ENCODE measurements at places on chromosomes 5 and 9.

GRCh38 chr5:131845828-131846227, 49.0 kb upstream of the FNIP1 start:
- DNase-seq: no peak

DNA sequence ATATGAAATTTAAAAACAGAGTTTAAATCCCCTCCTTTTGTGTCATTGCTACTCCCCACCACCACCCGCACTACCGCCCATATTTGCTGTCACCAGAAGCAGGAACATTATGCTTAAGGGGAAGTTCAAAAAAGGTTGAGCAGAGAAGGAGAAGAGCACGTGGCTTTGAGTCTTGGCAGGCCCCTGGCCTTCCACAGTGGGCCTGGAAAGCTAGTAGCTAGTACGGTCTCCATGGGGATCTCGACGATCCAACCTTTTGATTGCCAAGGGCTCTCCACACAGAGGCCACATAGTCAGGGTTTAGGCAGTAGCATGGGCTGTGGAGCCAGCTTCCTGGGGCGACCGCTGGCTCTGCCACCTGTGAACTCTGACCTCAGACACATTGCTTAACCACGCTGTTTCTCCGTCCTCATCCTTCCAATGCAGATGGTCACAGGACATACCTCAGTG, 90.1 kb downstream of the GOLPH3 start:
- no peak for DNase-seq

DNA sequence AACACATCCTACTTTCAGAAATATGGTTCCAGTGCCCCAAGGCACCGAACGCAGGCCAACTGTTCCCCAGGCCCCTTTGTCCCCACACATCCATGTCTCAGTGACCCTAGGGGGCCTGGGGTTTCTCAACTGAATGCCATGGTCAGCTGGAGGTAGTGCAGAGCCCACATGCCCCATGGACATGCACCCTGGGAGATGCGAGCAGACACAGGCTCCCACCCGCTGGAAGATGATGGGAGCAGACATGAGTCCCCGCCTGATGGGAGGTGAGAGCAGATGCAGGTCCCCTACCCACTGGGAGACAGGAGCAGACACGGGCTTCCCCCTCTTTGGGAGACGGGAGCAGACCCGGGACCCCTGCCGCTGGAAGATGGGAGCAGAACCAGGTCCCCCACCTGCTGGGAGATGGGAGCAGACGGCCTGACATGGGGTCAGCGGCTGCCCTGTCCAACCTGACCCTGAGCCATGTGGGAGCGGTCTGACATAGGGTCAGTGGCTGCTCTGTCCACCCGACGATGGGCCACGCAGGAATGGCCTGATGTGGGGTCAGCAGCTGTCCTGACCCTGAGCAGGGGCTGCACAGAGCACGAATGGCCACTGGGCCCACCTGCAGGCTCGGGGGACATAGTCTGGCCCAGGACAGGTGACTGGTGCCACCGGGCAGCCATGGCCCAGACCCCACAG, 18.4 kb downstream of the ZDHHC11B start:
- DNase-seq: no peak

DNA sequence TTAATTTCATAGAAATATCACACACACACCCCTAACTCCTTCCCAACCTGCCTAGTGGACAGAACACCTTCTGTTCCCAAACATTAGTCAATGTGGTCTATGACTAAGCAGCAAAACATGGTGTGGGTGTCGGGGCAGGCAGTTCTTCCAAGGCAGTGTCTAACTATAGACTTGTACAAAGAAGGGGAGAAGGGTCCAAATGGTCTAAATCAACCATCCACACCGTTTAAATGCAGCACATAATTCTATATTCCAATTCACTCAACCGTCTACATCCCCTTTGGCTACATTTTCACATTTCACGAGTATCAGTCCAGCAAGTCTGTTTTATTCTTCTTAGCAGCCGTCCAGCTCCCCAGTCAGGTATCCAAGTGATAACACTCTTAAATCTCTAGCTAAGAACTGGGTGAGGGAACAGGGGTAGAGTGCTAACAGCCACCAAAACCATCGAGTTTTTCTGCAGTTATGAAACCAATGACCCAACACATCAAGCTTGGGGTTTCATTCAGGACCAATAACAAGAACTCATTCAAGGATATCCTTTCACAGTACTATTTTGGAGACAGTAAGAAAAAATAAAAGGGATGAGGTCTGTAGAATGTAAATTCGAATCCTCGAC, 3.3 kb downstream of the ZNF608 start:
- no peak for DNase-seq

DNA sequence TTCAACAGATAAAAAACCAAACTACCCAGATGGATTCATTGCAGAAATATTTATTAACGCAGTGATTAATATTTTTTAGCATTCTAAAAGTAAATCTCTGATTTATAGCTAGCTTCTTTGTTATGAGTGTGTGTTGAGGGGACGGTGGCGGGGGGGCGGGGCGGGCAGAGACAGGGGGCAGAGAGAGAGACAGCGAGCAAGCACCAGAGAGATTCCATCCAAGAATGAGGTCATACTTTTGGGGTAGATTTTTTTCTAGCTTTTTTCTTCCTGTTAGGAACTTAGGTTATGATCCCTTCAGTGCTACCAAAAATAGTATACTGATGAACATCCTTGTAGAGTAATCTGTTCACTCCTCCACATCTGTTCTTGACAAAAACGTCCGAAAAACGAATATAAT, 500 bp upstream of the ZNF883 start:
- no peak for DNase-seq

DNA sequence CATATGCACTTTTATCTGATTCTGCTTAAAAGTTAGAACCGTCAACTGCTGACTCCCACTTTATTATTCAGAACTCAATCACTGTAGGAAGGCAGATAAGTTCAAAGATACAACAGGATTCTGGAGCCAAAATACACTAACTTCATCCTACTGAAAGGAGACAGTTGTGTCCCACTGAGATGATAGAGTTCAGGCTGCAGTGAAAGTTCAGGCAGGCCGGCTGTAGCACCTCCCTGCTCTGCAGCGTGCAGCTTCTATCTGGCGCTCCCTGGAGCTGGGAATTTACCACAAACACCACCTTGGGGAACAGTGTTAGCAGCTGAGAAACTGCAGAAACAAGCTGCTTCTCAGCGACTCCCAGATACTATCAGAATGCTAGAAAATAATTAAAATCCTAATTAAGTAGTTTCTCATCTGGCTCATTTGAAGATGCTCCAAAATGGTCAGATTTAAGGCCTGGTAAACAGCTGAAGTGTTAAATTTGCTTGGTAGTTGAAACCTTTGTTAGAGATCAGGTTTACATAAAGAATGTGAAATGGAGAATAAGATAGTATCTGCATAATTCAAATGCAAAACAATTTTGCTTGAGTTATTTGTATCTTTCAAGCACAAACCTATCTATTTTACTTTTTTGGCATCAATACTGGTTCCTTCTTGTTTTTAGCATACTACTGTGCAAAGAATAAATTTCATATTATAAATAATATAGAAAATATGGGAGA, 52.3 kb upstream of the CNTLN start:
- peak; percentile 13 for DNase-seq

DNA sequence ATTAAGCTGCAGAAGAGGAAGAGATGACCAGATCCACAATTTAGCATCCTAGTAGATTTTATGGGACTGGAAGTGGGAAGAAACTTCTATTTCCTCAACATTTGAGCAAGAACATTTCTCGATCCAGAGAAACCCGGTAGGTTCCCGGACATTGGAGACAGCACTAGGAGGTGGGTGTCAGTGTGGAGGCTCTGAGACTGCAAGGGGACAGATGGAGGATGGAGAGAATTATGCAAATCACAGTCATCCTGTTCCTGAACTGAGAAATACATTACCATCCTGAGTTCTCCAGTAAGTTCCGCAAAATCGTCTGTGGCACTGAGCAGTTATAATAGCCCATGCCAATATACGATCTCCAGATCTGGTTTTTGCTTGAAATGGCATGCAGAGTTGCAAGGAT, 25.6 kb downstream of the GLDC start:
- no peak for DNase-seq

DNA sequence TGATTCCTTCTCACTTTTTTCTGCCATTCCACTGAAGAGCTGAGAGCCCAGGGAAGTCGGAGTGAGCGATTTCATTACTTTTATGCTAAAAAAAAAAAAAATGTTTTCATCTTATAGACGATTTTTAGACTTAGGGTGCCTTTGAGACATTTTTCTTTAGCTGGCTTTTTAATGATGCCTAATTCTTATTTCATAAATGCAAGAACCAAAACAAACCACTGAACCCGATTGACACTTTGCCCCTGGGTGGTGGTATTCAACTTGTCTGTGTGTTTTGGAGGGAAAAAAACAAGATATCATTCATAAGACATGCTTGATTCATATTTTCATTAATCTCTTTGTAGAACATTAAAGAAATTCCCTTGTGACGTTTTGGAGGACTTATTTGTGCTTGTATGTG, 2.4 kb downstream of the TLE4 start:
- DNase-seq: no peak

DNA sequence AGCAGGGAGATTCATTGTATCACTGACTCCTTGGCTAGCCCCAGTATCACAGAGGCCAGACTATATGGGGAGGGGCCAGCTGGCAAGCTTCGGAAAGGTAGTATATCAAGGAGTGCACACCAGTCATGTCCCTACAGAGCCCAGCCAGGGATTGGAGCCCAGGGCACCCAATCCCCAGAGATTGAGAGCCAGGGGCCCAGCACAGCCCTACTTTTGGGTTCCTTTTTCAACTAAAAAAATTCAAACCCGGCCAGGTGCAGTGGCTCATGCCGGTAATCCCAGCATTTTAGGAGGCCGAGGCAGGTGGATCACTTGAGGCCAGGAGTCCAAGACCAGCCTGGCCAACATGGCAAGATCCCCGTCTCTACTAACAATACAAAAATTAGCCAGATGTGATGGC, 5.4 kb upstream of the MYORG start:
- DNase-seq: no peak

GRCh38 chr9:132116583-132116982, 36.9 kb upstream of the MED27 start:
- no peak for DNase-seq

- no peak for DNase-seq
These were observed 91.8 kb upstream of the DPYSL3 start for GRCh38 chr5:147601652-147602051.

GRCh38 chr9:73133921-73134407, 17.7 kb upstream of the ANXA1 start:
- no peak for DNase-seq

GRCh38 chr5:168184103-168184502, 107.3 kb upstream of the WWC1 start:
- no peak for DNase-seq

- DNase-seq: no peak
These were observed 9.1 kb upstream of the IRF1 start for GRCh38 chr5:132499440-132500243.

DNA sequence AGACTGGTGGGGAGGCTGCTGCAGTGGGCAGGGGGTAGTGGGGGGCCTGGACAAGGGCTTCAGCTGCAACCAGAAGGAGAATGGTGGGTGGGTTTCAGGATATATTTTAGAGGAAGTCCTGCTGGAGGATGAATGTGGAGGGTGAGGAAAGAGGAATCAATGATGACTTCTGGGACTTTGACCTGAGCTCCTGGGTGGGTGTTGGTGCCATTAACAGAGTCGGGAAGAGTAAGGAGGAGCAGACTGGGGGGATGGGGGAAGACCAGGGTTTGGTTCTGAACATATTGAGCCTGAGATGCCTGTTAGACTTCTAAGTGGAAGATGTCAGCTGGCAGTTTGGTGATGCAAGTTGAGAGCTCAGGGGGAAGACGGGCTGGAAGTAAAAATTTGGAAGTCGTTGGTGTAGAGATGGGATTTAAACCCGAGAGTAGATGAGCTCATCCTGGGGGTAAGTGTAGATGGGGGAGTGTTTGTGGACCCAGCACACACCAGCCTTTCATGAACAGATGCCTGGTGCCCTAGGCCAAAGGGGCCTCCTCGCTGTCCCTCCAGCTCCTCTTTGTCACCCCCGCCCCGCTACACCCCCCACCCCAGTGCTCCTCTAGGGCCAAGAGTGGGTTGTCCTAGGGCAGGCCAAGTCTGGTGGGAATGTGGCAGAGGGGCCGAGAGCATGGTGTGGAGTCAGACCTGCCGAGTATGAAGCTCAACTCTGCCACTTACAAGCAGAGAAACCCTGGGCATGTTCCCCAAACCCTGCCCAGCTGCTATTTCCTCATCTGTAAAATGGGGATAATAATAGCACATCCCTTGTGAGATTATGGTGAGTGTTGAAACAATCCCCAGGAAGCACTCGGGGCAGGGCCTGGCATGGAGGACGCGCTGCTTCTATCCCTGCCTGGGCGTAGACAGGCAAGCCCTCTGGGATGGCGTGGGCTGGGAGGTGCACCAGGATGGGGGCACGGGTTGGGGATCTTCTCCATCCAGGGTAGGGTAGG, 4.0 kb downstream of the DNM1 start:
- DNase-seq: no peak

DNA sequence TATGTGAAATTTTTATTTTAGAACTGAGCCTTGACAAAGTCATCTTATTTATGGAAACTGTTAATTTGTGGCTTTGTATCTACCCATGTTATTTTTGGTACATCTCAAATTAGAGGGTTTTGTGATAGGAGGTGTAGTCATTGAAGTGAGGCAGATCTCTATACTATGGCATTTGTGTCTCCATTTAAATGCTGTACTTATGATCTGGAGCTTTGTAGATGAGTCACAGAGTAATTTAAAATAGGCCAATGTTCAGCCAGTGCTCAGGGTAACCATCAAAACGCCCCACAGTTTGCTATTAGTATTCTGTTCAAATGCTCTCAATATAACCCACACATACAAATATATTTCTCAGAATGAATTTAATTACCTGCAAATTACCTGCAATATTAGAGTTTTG, 351.5 kb upstream of the KLF9 start:
- no peak for DNase-seq

DNA sequence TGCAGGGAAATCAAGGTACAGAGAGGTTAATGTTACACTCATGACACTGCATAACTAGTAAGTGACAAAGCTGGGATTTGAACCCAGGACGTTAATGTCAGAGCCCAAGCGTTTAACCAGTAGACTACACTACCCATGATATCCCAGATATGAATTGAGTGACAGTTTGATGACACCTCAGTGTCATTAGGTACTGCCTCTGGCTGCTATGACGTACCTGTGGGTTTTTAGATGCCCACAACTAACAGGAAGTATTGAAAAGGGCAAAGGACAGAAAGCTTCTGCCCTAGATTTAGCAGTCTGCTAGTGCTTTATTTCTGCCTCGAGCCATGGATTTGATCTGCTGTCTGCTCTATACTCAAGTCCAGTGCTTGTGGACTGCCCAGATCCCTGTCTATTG, 56.2 kb downstream of the GLRA1 start:
- no peak for DNase-seq

DNA sequence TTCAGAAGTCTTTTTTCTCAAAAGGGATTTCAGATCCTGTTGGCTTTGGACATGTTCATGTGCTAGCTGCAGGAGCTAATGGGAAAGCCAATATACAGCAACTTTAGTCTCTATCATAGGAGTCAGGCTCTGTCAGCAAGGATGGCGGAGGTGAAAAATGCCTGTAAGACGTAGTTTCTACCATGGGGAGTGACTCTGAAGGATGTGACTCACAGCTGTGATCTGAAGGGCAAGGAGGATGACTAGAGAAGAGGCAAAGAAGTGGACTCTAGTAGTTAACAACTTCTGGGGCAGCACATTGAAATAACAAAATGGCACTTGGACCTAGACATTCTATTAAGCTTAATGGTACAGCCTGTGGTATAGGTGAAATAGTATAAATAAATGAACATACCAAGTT, 3.1 kb upstream of the NDUFS4 start:
- no peak for DNase-seq

GRCh38 chr5:136230176-136230575, 37.2 kb upstream of the SMIM32 start:
- no peak for DNase-seq

- DNase-seq: no peak
These were observed 156.4 kb downstream of the EFNA5 start for GRCh38 chr5:107514305-107514704.

All from non-pigmented ciliary epithelial cell (primary cell).